Spinal cord (tissue), 10 donors: ENCODE measurements at places on chromosomes 13 and 19. TPM values are rescaled to one million over a fixed set of nuclear protein-coding genes. Genes with fewer than 3 reads are reported as not detected.

- DNase-seq: no peak
These were observed 359.2 kb downstream of the IRS2 start for GRCh38 chr13:109427148-109427547.

DNA sequence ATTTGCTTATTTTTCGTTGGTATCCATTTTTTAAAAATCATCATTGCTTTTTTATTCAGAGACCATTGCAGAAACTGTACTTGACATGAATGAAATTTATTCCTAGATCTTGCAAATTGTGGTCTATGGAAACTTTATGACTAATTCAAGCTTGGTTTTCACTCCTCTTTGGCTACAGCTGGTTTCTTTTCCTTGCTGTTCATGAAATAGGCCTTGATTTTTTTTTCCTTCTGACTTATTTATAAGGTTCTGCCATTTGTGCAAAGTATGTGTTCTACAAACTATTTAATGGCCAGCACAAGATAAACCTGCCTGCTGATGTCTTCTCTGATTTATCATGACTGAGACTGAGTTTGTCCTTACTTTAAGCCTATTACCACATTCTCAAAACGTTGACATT lies 764.0 kb upstream of the SLITRK5 start:
- DNase-seq: no peak

DNA sequence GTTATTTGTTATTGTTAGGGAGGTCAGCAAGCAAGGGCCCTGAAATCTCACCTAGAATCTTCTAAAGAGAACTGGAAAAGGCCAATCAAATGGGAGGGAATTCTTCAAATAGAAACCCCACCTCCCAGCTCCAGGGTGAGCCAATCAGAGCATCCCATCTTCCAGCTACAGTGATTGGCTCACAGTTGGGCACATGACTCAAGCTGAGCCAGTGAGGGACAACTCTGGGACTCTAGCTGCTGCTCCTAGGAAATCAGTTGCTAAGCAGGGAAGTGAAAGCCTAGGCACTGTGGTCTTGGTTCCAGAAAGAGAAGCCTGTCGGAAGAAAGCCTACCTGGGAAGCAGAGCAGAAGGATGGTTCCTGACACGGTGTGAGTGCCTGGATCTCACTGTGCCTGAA lies 13.4 kb downstream of the TM6SF2 start:
- DNase-seq: no peak

DNA sequence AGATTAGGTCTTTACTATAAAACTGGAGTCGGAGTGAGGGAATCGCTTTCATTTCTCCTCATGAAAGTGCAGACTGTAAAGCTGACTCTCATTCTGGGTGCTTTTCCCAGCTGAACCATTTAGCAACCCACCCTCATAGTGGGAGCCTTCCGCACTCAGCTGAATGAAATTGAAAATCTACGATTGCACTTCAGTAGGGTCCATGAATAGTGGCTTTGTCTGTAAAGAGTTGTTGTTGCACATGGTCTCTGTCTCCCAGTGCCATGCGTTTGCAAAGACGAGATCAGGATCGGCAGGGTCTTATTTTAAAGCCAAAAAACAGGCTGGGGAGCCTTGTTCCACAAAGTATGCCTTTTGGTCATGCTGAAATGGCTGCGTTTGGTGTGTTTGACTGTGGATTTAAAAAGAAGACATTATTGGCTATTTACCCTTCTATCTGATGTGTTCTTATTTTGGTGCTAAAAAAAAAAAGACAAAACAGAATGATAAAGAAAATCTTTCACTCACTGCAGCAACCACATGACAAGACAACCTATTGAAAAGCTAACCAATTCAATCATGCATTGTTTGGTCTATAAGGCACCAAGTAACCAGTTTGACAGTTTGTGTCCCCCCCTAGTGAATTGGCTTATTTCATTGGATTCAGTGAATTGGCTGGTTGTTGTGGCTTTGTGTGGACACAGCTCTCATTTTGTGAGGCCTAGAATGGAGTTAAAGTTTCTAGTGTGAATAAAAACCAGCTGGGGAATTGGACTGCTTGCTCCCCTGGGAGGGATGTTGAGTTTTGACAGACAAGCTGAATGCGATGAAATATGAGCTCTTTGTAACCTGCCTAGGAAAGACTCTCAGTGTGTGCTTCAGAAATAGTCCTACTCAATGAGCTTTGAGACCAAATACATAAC lies 65.6 kb downstream of the ARHGAP35 start:
- DNase-seq: peak; percentile 39

- DNase-seq: no peak
These were observed 33.8 kb upstream of the SGCG start for GRCh38 chr13:23146811-23147625.

DNA sequence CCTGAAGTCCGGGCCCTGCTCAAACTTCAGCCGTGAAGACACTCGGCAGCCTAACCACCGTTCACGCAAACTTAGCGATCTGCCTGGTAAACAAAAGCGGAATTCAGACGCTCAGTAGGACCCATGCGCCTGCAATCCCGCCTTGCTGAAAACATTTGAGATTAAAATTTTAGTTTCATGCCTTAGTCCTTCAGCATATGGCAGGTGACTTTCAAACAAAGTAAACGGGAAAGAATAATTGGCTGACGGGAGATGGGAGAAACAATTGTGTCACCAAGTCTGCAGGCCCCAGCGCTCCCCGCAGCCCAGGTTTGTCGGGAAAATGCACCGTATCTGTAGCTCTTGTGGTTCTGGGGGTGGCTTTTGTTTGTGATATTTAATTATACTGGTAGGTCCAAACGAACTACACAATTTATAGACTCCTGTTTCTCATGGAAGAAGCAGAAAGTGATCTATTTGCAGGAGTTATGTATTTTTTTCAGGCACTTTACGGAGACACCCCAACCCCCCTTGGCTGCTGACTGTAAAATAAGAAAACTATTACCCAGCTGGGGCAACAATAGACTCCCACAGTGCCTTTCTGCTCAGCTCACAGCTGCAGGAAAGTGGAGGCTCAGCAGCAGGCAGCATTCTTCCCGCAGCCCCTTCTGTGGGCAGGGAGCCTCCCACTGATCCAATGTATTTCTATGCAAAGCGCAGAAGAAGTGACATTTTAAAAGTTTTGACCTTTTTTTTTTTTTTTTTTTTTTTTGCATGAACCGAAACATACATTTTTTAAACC lies 94.8 kb downstream of the SOX1 start:
- DNase-seq: no peak

DNA sequence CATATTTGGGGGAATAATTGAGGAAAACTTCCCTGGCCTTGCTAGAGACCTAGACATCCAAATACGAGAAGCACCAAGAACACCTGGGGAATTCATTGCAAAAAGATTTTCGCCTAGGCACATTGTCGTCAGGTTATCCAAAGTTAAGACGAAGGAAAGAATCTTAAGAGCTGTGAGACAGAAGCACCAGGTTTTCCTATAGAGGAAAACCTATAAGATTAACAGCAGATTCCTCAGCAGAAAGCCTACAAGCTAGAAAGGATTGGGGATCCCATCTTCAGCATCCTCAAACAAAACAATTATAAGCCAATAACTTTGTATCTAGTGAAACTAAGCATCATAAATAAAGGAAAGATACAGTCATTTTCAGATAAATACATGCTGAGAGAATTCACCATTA lies 114.9 kb downstream of the PIBF1 start:
- no peak for DNase-seq

DNA sequence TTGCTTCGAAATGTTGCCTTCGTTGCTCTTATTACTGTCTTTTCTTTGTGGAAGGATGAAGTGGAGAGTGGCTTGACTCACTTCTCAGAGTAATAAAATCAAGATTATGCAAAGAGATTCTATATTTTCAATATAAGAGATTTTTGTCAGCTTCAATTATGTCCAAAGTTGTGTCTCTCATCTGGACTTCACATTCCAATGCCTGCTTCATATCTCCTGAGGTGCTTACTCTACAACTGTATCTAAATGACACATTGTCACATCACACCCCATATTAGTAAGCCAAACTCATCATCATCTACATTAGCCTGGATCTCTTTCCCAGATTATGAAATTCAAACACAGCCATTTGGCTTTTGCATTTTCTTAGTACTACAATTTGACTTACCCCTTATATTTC lies 409.4 kb downstream of the DACH1 start:
- no peak for DNase-seq

- DNase-seq: no peak
These were observed 365.0 kb upstream of the NBEA start for GRCh38 chr13:34577051-34577450.

GRCh38 chr19:3024870-3025548 lies 4.1 kb downstream of the TLE2 start:
- DNase-seq: no peak

DNA sequence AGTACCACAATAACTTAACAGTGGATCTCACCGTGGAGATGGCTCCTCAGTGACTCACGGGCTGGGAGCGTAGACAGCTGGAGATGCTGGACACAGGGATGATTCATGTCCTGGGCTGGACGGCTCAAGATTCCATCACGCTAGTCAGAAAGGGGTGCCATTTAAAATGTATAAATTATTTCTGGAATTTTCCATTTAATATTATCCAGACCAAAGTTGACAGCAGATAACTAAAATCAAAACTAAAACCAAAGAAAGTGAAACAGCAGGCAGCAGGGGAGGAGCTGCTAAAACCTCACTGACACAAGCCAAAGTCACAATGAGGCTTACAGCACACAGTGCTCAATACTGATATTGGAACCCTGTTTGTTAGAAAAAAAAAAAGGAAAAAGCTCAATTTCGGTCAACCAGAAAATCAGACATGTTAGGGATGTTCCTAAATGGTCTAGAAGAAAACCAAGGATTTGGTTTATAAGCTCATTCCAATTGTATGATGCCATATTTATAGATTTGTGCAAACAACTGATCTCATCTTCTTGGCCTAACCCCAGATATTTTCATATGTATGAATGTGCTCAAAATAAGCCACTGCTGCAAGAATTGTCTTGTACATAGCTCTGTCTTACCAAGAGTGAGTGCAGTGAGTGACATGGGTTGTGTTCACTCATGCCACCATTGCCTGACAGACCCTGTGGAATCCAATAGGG lies 111.8 kb downstream of the SACS start:
- DNase-seq: no peak

- DNase-seq: no peak
These were observed 4.4 kb upstream of the LILRA5 start for GRCh38 chr19:54317108-54317964.

The GPALPP1 gene
- total RNA-seq: 44.9 TPM

The IZUMO1 gene
- total RNA-seq: not detected

The ZNF763 gene
- total RNA-seq: 5.7 TPM

The HIF3A gene
- 54.9 TPM for total RNA-seq

The ZNF837 gene
- total RNA-seq: 0.99 TPM

The KLF2 gene
- total RNA-seq: 22.5 TPM
